ENCODE measurements at places on chromosomes 13 and 19.

- no peak for DNase-seq
Observed at GRCh38 chr13:99935772-99936171, 35.8 kb downstream of the ZIC5 start.

DNA sequence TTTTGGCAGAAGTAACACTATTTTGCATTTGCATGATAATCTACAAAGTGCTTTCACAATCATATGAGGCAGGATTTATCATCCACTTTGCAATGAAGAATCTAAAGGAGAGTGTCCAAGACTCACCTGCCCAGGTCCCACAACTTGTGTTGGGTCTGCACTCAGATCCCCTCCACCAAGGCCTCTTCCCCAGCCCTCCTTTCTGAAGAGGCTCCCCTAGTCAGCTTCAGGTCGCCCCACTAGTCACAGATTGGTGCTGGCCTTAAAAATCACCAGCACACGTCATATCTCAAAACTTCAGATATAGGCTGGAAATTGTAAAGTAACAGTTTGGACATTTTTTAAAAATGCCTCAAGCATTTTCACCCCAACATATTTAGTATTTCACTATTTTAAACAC is 17.5 kb downstream of the ATP7B start:
- no peak for DNase-seq

- no peak for DNase-seq
Observed at GRCh38 chr13:113425941-113426590, 27.2 kb downstream of the ADPRHL1 start.

GRCh38 chr19:2208975-2209374 is 27.2 kb downstream of the PLEKHJ1 start:
- DNase-seq = no peak

DNA sequence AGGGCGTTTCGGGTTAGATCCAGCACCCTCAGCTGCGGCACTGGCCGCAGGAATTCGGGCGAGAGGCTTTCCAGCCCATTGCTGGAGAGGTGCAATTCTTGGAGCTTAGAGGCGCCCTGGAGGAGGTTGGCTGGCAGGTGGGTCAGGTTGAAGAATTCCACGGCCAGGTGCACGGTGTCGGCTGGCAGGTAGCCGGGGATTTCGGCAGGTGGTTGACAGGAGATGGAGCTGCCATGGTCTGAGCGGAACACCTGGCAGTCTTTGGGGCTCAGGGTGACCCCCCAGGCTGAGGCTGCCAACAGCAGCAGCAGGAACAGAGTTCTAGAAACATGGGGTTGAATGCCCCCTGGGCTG is 1.3 kb downstream of the LRG1 start:
- no peak for DNase-seq

DNA sequence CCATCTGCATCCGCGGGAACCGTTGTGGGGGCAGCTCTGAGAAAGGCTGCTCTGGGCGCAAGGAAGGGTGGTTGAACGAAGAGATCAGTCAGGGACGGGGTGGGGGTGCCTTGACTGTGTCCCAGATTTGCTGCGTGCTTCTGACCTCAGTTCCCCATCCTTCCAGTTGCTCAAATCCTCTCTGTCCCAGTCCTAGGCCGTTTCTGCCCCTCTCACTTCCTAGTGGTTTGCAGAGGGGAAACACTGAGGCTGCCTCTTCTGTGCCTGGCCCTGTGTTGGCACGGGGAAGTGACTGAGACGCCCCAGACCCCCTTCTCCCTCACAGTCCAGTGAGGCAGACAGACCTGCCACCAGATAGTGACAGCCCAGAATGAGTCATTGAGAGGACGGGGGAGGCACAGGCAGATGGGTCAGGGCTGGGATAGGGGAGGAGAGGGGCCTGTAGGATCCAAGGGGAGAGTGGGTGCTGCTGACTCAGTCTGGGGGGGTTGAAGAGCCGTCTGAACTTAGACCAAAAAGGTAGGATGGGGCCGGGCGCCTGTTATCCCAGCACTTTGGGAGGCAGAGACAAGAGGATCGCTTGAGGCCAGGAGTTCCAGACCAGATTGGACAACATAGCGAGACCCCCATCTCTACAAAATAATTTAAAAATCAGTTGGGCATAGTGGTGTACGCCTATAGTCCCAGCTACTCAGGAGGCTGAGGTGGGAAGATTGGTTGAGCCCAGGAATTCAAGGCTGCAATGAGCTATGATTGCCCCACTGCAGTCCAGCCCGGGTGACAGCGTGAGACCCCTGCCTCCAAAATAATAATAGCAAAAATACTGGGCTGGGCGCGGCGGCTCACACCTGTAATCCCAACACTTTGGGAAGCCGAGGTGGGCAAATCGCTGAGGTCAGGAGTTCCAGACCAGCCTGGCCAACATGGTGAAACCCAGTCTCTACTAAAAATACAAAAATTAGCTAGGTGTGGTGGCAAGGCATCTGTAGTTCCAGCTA is 26.5 kb downstream of the NUMBL start:
- no peak for DNase-seq

- no peak for DNase-seq
Observed at GRCh38 chr13:48235341-48236135, 2.5 kb downstream of the ITM2B start.

GRCh38 chr13:111845621-111846351 is 221.2 kb upstream of the SOX1 start:
- no peak for DNase-seq

DNA sequence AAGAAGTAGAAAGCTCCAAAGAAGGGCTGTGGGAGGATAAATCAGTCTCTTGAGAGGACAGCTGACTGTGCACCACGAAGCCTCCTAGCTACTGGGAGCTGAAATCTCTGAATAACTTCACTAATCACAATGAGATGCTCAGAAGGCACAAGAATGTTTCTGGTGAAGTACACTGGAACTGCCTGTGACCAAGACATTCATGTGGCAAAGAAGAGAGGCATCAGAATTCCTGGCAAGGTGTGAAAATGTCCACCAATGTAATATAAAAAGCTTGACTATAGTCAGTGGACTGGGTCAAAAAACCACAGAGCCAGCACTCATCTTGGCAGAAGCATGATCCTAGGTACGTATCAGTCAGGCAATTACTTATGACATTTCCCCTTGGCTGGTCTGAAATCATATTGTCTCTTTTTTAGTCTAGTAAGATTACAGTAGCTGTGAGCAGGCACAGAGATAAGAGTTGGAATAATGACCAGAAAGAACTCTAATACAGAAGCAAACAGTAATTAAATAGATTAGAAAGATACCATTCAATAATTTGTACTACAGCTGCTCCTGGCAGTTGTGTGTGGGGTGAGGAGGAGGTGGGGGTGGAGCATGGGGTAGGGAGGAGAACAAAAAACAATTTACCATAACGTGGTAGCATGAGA is 434.7 kb downstream of the DIAPH3 start:
- no peak for DNase-seq

- no peak for DNase-seq
Observed at GRCh38 chr13:110136660-110137585, 170.0 kb downstream of the COL4A1 start.

DNA sequence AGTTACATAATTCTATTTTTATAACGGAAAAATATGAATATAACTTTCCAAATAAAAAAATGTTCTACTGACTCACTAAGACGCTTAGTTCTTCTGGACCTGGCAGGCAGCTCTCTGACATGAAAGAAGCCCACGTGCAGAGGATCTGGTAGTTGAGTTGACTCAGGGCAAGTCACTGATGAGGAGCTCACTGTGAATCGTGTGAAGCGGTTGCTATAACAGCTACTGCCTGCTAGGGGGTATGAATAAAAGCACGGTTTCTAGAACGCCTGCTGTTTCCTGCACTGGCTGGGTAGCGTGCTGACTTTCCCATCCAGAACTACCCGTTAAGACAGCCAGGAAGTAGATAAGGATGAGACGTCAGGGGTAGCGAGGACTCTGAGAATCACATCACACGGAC is 54.7 kb upstream of the WASF3 start:
- no peak for DNase-seq

GRCh38 chr13:110113284-110113764 is 193.6 kb downstream of the COL4A1 start:
- peak; percentile 81 for DNase-seq

DNA sequence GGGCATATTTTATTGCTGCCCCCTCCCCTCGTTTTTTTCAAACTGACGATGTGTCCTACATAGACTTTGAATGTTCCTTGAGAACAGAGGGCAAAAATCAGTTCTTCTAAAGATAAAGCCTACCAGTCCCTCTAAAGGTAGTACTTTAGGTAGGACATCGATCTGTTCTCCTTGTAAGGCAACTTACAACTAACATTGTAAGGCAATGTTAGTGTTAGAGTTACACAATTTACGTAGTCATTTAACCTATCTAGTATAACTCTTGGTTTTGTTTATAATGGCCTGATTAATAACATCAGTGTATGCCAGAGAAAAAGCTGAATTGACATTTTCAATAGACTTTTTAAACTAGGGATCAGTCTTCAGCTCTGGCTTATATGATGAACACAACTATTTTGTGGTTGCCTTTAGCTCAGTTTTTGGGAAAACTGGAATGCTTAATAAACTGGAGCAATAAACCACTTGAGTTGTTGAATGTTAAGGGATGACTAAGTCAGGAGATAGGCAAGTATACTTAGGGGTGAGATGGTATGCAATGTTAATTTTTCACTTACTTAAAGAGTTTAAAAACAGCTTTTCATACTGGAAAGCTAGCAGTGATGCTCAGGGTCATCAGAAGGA is 2.2 kb downstream of the NDFIP2 start:
- DNase-seq = no peak
